ENCODE measurements at places on chromosomes 7 and 10.

DNA sequence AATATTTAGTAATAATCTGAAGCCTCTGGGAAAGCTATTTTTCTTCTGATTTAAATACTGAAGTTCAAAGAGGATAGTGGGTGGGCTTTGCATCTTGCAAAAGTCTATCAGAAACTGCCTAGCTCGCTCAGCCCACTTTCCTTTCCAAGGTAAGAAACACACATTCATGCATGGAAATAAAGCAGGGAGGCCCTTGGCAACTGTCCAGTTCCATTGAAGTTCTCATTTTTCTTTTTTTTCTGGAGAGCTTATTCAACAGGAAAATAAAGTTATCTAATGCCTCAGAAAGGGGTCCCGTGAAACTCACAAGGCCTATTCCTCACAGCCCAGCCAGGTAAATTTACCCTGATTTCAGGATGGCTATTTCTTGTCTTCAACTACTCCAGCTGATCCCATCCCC lies 654.9 kb downstream of the KCNMA1 start:
- no peak for DNase-seq

DNA sequence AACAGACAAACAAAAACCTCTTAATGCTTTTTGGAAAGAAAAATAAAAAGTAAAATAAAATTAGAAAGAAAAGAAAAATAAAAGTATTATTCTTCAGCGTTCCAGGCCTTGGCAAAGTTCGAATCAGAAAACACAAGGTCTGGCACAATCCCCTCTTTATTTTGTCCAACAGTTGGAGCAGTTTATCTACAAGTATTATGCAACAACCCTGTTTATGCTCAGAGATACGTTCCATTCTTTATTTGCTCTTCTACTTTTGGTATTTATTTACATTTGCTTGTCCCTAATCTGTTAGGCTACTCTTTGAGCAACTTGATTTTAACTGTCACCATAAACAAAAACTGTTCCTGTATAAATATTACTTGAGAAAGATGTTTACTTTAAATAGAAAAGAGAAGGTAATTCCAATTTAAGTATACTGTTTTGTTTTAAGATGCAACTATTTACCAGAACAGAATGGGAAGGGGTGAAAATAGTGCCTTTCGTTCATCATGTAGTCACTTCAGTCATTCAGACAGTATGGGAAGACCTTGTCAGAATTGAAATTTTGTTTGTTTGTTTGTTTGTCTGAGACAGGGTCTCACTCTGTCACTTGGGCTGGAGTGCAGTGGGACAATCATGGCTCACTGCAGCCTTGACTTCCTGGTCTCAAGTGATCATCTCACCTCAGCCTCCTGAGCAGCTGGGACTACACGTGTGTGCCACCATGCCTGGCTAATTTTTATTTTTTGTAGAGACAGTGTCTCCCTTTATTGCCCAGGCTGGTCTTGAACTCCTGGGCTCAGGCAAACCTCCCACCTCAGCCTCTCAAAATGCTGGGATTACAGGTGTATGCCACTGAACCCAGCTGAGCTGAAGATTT lies 5.7 kb downstream of the PDK4 start:
- DNase-seq = no peak

- DNase-seq = no peak
Observed at GRCh38 chr7:104207348-104207730, 474 bp downstream of the ORC5 start.

GRCh38 chr10:20065814-20066213 lies 249.6 kb downstream of the PLXDC2 start:
- no peak for DNase-seq

DNA sequence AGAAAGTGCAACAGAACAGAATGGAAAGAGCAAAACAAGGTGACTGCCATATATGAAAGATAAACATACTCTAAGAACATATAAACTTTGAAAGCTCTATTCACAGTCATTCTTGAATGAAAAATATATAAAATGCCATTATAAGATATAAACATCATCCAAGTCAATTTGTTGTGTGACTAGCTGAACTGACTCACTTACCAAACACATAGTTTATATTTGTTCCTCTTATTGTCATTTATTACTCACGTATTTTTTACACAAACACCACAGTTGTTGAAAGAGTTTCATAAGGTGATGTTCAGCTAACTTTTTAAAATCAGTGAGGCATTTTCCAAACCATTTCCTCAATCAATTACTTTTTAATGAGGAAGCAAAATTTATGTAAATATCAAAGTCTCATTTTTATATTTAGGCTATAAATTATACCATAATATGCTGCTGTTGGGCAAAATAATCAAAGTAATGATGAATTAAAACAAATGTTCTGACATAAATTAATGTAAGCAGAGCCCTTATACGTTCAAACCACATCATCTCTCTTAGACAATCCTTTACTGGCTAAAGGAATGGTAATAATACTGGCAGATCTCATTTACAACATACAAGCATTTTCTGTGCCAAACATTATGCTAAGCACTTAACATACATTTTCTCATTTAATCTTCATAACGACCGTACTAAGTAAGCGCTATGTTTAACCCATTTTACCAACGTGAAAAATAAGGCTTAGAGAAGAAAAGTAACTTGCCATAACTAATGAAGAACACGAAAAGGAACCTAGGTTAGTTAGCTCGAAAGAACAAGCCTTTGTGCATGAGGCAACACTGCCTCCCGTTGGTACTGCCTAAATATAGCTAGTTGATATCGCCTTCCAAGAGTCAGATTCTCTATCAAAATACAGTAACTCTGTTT lies 7.3 kb downstream of the LRRN3 start:
- DNase-seq = peak; percentile 40

DNA sequence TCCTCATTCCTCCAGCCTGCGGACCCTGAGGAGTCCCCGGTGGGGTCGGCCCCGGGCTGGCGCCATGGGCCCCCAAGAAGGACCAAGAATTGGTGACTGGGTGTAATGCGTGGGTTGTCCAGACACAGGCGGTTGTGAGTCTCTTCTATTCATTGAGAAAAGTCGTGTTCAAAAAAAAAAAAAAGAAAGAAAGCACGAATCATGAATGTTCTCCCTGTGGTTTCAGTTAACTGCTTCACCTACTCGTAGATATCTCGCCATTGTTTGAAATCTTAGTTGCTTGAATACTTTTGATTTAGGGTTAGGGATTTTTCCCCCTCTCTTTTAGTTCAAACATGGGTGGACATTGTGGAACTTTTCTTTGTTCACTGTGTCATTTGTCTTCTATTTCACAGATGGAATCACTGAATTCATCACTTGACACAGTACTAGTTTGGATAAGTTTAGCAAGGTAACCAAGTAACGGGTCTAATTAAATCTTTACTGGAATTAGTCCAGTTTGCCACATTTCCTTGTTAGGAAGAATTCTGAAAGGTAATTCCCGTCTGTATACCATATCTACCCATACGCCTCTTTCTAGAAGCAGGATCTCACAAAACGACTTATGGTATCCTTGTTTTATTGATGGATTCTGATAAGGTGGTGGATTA lies 775 bp downstream of the STARD3NL start:
- peak; percentile 50 for DNase-seq

DNA sequence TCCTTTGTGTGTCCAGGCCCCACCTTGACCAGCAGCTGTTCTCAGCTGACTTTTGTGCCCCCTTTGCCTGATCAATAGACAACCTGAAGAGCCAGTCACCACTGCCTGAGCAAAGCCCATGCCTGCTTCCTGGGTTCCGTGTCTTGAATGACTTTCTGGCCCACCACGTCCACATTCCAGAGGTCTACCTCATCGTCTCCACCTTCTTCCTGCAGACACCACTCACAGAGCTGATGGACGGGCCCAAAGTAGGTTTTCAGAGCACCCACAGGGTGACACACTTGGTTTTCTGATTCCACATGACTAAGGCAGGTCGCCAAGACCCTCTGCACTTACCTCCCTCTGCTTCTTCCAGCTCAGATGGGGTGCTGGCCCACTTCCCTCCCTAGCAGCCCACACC lies 126.8 kb downstream of the WDFY4 start:
- no peak for DNase-seq

- DNase-seq = no peak
Observed at GRCh38 chr7:121499624-121500023, 103.5 kb upstream of the FAM3C start.

GRCh38 chr10:62093863-62094291 lies 174.8 kb downstream of the RTKN2 start:
- no peak for DNase-seq

DNA sequence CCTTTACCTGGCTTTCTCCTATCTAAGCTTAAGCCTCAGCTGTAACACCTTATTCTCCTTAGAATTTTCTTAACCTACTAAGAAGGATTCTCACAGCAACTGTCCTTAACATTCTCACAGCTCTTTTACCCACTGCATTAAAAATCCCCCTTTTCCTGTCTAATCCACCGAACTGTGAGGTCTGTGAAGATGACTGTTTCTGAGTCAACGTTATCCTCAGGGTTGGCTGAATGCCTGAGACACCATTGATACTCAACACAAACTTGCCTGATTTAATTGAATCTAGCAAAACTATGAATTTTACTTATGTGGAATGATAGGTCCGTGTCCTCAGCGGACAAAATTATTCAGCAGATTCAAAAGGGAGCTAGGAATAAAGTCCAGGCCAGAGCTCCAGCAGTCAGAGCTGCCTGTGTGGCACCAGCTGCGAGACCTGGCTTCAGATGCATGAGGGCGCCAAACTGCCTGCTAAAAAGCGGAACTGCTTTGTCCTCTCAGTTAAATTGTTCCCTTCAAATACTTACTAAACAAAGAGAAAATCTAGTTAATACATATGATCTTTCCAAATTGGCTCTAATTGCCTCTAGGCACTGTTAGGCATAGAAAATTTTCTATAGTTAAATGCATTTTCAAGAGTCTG lies 33.4 kb upstream of the VWDE start:
- DNase-seq = no peak

GRCh38 chr7:37212051-37212450 lies 236.6 kb downstream of the ELMO1 start:
- no peak for DNase-seq

DNA sequence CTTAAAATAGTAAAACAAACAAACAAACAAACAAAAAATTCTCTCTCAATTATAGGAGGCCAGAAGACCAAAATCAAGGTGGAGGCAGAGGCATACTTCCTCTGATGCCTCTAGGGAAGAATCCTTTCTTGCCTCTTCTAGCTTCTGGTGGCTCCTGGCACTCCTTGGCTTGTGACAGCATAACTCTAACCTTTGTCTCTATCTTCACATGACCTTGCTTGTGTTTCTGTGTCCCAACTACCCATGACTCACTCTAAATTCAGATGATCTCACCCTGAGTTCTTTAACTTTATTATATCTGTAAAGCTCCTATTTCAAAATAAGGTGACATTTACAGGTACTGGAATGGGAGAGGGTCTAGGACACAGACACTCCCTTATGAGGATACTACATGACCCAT lies 88.3 kb upstream of the ANTXRL start:
- no peak for DNase-seq

GRCh38 chr7:68362745-68363518 lies 1235.3 kb upstream of the AUTS2 start:
- DNase-seq = no peak

- DNase-seq = no peak
Observed at GRCh38 chr10:100811752-100812750, 66.7 kb downstream of the PAX2 start.

DNA sequence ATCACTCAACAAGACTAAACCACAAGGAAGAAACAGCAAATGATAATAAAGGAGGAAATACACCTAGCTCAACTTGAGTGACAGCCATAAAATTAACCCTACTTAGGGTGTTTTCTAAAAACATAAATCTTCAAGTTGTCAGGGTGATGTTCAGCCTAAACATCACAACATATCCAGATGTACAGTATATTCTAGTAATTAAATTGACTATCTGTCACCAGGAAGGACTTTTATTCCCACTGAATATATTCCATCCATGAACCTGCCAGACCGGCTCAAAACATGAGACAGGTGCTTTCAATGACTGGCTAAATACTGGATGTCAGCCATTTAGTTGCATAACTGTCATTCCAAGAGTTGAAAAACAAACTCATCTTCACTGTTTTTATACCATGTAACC lies 298.1 kb upstream of the NEBL start:
- no peak for DNase-seq

- DNase-seq = no peak
Observed at GRCh38 chr10:70333268-70333667, 49.2 kb downstream of the LRRC20 start.

Measured in DMS 273 treated with DMSO at 0.1 percent for 48 hours (cell line).